ENCODE measurements at places on chromosomes 6 and 20.

- no peak for DNase-seq
- H3K4me3 ChIP-seq = peak overlapping the region; percentile 91
- peaks cover 51% of the 10 kb centered on the region for H3K4me1 ChIP-seq
- H3K27ac ChIP-seq = peak overlapping the region; percentile 29
- no peaks in the 10 kb centered on the region for H3K27me3 ChIP-seq
- H3K36me3 ChIP-seq = peaks cover 72% of the 10 kb centered on the region
Measured at GRCh38 chr6:159037756-159038290, 7.0 kb downstream of the TAGAP start.

DNA sequence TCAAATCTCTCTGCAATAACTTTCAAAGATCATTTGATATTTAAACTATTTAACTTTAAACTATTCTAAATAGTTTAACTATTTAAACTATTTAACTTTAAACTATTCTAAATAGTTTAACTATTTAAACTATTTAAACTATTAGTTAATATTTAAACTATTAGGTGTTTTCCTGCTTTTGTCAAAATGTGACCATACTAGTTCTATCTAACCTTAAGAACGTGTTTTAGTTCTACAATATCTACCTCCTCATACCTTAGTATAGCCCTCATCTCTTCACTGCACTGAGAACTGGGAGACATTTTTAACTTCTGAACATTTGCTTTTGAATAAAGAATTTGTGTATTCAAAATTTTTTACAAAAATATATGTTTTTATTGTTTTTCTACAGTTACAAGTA lies 429.1 kb downstream of the ADGRB3 start:
- no peak overlapping the region for H3K4me3 ChIP-seq
- no peaks in the 10 kb centered on the region for H3K4me1 ChIP-seq
- DNase-seq = no peak
- H3K36me3 ChIP-seq = no peaks in the 10 kb centered on the region
- no peaks in the 10 kb centered on the region for H3K27me3 ChIP-seq
- no peak overlapping the region for H3K27ac ChIP-seq

- no peak for DNase-seq
- H3K4me1 ChIP-seq = no peaks in the 10 kb centered on the region
- H3K27me3 ChIP-seq = peaks cover 14% of the 10 kb centered on the region
- H3K4me3 ChIP-seq = no peak overlapping the region
- no peaks in the 10 kb centered on the region for H3K36me3 ChIP-seq
- H3K27ac ChIP-seq = no peak overlapping the region
Measured at GRCh38 chr20:2212456-2213015, 83.3 kb upstream of the TGM3 start.

- no peak for DNase-seq
- no peaks in the 10 kb centered on the region for H3K27me3 ChIP-seq
- no peak overlapping the region for H3K27ac ChIP-seq
- H3K4me1 ChIP-seq = no peaks in the 10 kb centered on the region
- no peaks in the 10 kb centered on the region for H3K36me3 ChIP-seq
Measured at GRCh38 chr6:17115251-17116116, 13.6 kb downstream of the STMND1 start.

DNA sequence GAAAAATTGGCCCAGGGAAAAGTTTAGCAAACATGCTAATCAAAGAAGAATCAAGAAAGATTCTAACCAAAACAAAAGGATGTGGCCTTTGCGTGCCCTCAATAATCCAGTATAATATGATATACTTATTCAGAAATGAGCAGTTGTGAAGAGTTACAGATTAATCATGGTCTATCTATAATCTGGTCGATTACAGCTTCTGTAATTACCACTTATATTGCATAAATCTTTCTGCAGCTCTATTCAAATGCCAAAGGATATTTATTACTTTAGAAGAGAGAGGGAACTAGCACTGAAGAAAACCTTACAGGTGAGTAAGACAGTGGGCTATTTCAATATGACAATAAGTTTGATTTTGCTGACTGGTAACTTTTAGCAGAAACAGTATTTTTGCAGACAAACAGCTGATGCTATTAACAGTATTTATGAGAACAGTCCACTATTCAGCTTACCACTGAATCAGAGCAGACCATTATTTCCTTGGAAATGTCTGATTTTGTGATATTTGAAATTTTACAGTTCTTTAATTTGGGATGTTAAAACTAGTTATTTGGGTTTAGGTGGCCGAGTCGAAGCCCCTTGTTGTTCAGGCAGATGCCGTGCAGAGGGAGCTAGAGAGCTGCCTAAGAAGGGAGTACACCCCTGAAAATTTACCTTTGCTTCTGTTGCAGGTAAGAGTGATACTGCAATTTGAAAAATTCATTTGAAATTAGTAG lies 92.2 kb downstream of the CEP57L1 start:
- DNase-seq = peak; percentile 25
- H3K27ac ChIP-seq = no peak overlapping the region
- H3K27me3 ChIP-seq = peaks cover 39% of the 10 kb centered on the region
- H3K4me3 ChIP-seq = no peak overlapping the region

GRCh38 chr20:47642624-47643023 lies 140.9 kb downstream of the NCOA3 start:
- H3K36me3 ChIP-seq = peaks cover 57% of the 10 kb centered on the region
- no peak overlapping the region for H3K27ac ChIP-seq
- no peaks in the 10 kb centered on the region for H3K27me3 ChIP-seq
- no peaks in the 10 kb centered on the region for H3K4me1 ChIP-seq

DNA sequence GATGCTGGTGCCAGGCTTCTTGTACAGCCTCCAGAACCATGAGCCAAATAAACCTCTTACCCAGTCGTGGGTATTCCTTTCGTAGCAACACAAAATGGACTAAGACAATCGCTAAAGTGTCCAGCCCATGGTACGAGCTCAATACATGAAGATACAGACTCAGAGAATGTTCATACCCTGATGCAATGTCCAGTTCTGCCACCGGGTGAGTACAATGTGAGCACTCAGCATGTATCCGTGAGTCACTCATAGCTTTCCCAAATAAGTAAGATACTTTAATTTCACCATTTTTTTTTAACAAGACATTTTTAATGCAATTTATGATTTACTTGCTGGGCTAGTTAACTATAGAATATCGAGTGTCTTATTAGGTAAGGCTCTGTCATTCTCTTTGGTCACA lies 26.7 kb upstream of the PDE10A start:
- no peak overlapping the region for H3K27ac ChIP-seq
- no peak overlapping the region for H3K4me3 ChIP-seq
- no peaks in the 10 kb centered on the region for H3K4me1 ChIP-seq

DNA sequence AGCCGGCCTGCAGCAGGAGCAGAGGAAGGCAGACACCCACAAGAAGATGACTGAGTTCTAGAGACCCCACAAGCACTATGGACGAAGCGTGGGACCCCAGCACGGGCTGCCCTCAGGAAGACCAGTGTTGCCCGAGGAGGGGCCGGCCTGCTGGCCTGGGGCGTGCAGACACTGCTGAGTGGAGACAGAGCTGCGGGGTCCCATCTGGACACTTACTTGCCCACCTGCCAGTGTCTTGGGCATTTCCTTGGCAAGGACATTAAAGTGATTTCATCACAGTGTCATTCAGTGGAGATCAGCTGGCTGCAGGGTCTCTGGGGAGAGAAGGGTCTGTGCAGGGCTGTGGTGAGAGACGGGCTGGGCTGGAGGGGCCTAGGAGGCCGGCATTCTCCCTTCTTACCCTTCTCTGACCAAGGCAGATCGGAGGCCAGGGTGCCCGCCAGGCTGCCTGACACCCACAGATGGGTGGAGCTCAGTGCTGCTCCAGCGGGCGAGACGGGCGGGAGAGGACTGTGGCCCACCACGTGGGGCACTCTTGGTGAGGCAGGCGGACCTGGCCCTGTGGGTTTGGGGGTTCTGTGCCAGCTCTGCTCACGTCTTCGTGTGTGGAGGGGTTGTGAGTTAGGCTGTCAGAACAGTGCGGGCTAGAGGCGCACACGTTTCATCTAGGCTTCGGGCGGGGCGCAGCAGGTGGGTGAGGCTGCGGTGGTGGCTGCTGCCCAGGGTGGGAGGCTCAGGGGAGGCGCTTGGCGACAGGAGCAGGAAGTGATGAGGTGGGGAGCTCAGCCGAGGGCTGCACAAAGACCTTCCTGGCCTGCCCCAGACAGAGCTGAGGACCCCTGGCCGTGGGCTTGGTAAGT lies at the start of gene LIME1:
Gene LIME1, plus strand, starts transcription at position 806 of the 860 bp plus-strand sequence. CDS start 886 bp downstream, outside the sequence.
- H3K4me1 ChIP-seq = peaks cover 21% of the 10 kb centered on the region
- H3K36me3 ChIP-seq = peaks cover 18% of the 10 kb centered on the region
- H3K27me3 ChIP-seq = no peaks in the 10 kb centered on the region
- H3K4me3 ChIP-seq = peak within 1 kb of the TSS; percentile 79
- peak; percentile 53 for DNase-seq
- peak within 1 kb of the TSS; percentile 2 for H3K27ac ChIP-seq

DNA sequence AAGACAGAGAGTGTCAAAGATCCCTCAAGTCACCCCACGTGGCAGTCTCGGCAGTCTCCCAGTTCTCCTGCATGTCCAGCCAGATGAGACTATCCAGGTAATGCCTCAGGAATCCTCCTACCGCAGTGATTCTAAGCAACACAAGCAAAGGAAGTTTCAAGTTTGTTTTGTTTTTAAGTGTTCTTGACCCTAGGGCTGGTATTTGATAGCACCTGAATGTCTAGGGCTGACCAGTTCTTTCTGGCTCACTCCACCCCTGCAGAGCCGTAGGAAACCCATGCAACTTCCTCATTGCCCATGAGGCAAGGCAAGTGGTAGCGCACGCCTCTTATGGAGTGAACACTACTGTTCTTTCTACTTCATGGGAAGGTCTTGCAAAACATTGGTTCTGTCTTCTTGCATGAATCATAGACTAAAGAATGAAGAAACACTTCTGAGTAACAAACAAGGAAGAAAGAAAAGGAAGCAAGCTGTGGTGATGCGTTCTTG lies 24.8 kb upstream of the FOXQ1 start:
- H3K27ac ChIP-seq = no peak overlapping the region
- no peak for DNase-seq
- no peaks in the 10 kb centered on the region for H3K36me3 ChIP-seq
- no peaks in the 10 kb centered on the region for H3K4me1 ChIP-seq
- no peak overlapping the region for H3K4me3 ChIP-seq

DNA sequence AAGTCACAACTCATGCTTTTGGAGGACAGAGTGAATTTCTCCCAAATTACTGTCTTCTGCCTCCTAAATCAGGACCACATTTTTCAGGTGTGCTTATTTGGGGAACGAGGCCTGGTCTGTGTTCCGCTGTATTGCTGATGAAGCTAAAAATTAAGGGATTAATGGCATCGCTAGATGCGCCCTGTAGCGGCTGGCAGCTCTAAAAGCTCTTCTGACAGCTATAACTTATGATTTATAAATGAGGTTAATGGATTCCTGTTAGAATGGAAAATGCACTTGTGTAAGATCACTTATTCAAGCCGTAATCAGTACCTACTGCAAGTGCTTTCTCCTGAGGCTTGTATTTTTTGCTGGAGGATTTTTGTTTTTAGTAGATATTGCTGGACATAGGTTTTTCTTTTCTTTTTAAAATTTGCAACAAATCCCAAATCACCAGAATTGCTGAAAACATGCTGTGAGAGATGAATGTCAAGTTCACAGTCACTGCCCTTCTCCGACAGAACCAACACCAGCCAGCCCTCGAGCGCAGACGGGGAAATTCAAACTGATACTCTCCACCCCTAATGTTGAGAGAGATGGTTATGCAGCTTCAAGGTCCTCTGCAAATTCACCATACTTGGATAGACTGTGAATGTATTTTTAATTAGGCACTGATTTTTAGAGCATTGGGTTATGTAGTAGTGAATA lies 49.1 kb downstream of the AKAP12 start:
- H3K4me1 ChIP-seq = peaks cover 25% of the 10 kb centered on the region
- H3K36me3 ChIP-seq = no peaks in the 10 kb centered on the region
- no peak overlapping the region for H3K27ac ChIP-seq
- no peak for DNase-seq
- peaks cover 57% of the 10 kb centered on the region for H3K27me3 ChIP-seq

All from activated T-helper 1 cell treated with anti-CD3 and anti-CD28 coated beads, Interleukin-12 subunit alpha, Interleukin-12 subunit beta, Interleukin-2, Interleukin-4 antibody, amounts not matched to agents 30 ng/mL and 10 ng/mL and 1 ng/mL, durations not matched to agents 14 hours and 24 hours and 36 hours (primary cell).